ENCODE measurements at places on chromosomes 4 and X. TPM values are rescaled to one million over a fixed set of nuclear protein-coding genes. Genes with fewer than 3 reads are reported as not detected.
A peak's percentile ranks its signal among the peaks of the same experiment; 100 is the strongest.

The GAGE12E gene
- total RNA-seq, result not detected

DNA sequence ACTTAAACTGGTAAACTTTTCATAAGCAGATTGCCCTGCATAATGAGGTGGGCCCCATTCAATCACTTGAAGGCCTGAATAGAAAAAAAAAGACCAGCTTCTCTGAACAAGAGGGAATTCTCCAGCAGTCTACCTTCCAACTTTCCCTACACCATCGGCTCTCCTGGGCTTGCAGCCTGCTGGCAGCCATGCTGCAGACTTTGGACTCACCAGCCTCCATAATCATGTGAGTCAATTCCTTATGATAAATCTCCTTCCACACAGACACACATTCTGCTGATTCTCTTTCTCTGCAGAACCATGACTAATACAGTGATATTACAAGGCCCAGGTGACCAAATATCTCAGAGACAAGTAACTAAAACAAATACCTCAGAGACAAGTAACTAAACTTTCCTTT, 113.8 kb upstream of the WDR17 start:
- no peak overlapping the region for H3K4me3 ChIP-seq
- H3K27ac ChIP-seq, result no peak overlapping the region
- no peaks in the 10 kb centered on the region for H3K36me3 ChIP-seq

GRCh38 chrX:137342969-137343368, 223.0 kb upstream of the ZIC3 start:
- no peak overlapping the region for H3K4me3 ChIP-seq
- no peaks in the 10 kb centered on the region for H3K27me3 ChIP-seq
- H3K4me1 ChIP-seq, result no peaks in the 10 kb centered on the region
- DNase-seq, result no peak
- no peak overlapping the region for H3K27ac ChIP-seq

- H3K4me3 ChIP-seq, result peak overlapping the region; percentile 75
- H3K27ac ChIP-seq, result peak overlapping the region; percentile 97
- peak; percentile 99 for DNase-seq
- peaks cover 48% of the 10 kb centered on the region for H3K4me1 ChIP-seq
- no peaks in the 10 kb centered on the region for H3K27me3 ChIP-seq
These were observed 131.9 kb downstream of the FHIP1A start for GRCh38 chr4:151540728-151541388.

The VSIG1 gene
- not detected for total RNA-seq

GRCh38 chr4:34850968-34851367, 1393.3 kb downstream of the ARAP2 start:
- H3K27ac ChIP-seq, result no peak overlapping the region
- no peaks in the 10 kb centered on the region for H3K36me3 ChIP-seq
- H3K4me3 ChIP-seq, result peak overlapping the region; percentile 25
- peaks cover 7% of the 10 kb centered on the region for H3K4me1 ChIP-seq
- no peaks in the 10 kb centered on the region for H3K27me3 ChIP-seq
- DNase-seq, result no peak

The C4orf51 gene
- total RNA-seq, result not detected

GRCh38 chr4:23422878-23423277, 467.0 kb downstream of the PPARGC1A start:
- H3K27me3 ChIP-seq, result no peaks in the 10 kb centered on the region
- H3K36me3 ChIP-seq, result no peaks in the 10 kb centered on the region
- DNase-seq, result no peak
- H3K27ac ChIP-seq, result no peak overlapping the region
- H3K4me1 ChIP-seq, result no peaks in the 10 kb centered on the region

- no peak for DNase-seq
- H3K4me1 ChIP-seq, result peaks cover 26% of the 10 kb centered on the region
- peak overlapping the region; percentile 91 for H3K27ac ChIP-seq
These were observed 3.0 kb downstream of the RAP2C start for GRCh38 chrX:132216283-132216682.

DNA sequence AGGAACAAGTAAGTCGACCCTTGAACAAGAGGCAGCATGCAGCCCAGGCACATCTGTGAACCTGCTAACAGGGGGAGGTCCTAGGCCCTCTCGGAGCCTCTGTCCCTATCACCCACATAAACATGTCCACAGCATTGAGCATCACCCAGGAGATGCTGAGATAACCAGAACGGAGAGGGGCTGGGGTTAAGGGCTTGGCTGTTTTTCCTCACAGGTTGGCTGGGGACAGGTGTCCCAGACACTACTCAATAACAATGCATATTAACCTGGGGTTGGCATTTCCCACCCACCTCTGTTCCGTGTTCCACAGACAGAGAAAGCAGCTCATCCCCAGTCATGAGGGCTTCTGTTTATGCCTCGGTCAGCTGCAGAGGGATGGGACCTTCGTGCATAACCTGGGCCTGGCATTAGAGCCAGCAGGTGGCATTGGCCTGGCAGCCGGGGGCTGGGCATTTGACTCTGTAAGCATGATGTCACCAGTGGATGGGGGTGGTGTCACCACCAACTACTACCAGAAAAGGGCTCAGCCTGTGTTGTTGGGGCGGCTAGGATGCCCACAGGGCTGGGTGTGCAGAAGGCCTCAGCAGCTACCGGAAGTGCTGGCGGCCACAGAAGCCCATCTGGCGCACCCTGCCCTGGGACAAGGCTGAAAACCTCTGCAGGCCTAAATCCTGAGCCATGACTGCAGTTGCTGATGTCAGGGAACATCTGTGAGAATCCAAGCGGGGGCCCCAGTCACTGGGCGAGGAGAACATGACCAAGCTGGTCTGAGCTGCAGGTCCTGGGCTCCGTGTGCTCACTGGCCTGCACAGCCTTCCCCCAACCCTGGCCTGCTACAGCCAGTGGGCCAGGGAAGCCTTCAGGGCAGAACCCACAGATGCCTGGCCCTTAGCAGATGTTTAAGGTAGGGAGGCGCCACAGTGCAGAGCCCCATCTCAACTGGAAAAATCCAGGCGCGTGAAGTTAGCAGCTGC, 351.4 kb downstream of the NR3C2 start:
- no peak overlapping the region for H3K4me3 ChIP-seq
- no peaks in the 10 kb centered on the region for H3K36me3 ChIP-seq
- H3K4me1 ChIP-seq, result no peaks in the 10 kb centered on the region
- no peak overlapping the region for H3K27ac ChIP-seq
- DNase-seq, result no peak

The PABPC1L2B gene
- not detected for total RNA-seq

DNA sequence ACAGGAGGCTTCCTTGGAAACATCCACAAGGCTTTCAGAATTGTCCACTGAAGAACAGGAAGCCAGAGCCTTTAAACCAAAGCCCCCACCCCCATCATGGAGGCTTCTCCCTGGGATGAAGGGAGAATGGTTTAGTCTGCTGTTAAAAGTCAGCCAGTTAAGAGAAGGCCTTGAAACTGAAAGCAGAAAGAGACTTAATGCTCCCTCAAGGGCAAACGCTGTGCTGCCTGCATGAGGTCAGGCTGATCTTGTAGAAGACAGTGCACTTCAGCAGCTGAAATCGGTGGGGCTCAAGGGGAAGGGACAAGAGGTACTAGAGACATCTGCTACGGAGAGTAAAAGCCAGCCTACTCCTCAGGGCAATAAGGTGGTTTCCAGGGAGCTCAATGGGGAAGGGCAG, 69.0 kb downstream of the HPRT1 start:
- H3K27me3 ChIP-seq, result no peaks in the 10 kb centered on the region
- peaks cover 31% of the 10 kb centered on the region for H3K4me1 ChIP-seq
- peak overlapping the region; percentile 57 for H3K27ac ChIP-seq
- no peaks in the 10 kb centered on the region for H3K36me3 ChIP-seq
- peak overlapping the region; percentile 24 for H3K4me3 ChIP-seq

DNA sequence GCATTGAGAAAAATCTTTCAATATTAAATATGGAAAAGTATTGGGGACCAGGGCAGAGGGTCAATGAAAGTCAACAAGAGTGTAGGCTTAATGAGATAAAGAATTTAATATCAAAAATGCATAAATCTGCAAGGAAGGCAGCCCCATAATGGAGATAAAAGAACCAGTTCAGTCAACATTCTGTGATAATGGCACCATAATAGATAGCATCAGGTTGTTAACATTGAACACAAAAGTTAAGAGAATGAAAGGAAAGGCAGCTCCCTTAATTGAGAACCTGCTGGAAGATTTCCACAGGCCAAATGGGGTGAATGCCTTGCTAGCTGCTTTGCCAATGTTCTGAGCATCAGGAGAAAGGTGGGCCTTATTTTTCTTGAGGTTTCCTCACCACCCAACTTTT, 60.4 kb upstream of the TMEM33 start:
- H3K36me3 ChIP-seq, result no peaks in the 10 kb centered on the region
- H3K27ac ChIP-seq, result no peak overlapping the region
- peaks cover 68% of the 10 kb centered on the region for H3K27me3 ChIP-seq

GRCh38 chr4:68324519-68325262, 25.2 kb downstream of the YTHDC1 start:
- H3K4me1 ChIP-seq, result no peaks in the 10 kb centered on the region
- H3K27ac ChIP-seq, result no peak overlapping the region
- no peak for DNase-seq
- H3K27me3 ChIP-seq, result no peaks in the 10 kb centered on the region
- H3K4me3 ChIP-seq, result no peak overlapping the region

DNA sequence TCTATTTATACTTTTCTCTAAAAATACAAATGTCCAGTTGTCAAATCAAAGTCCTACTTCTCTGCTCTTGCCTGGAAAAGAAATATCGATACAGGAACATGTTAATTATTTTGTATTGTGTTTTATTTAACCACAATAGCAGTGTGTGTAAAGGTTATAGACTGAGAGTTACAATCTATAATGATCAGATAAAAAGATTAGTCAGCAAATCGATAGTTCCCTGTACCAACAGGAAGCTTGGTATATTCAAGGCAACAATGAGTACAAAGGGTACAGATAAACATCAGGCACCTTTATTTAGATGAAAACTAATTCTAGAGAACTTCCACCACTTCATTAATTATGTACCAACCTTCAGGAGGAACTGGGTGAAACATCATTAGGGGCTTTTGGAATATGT, 469.5 kb downstream of the GBA3 start:
- no peaks in the 10 kb centered on the region for H3K36me3 ChIP-seq
- H3K4me3 ChIP-seq, result no peak overlapping the region
- no peaks in the 10 kb centered on the region for H3K27me3 ChIP-seq

The NLGN4X gene
- not detected for total RNA-seq

- no peaks in the 10 kb centered on the region for H3K4me1 ChIP-seq
- no peaks in the 10 kb centered on the region for H3K27me3 ChIP-seq
- peaks cover 37% of the 10 kb centered on the region for H3K36me3 ChIP-seq
- H3K4me3 ChIP-seq, result no peak overlapping the region
These were observed 36.4 kb downstream of the SMARCA5 start for GRCh38 chr4:143549928-143550327.

DNA sequence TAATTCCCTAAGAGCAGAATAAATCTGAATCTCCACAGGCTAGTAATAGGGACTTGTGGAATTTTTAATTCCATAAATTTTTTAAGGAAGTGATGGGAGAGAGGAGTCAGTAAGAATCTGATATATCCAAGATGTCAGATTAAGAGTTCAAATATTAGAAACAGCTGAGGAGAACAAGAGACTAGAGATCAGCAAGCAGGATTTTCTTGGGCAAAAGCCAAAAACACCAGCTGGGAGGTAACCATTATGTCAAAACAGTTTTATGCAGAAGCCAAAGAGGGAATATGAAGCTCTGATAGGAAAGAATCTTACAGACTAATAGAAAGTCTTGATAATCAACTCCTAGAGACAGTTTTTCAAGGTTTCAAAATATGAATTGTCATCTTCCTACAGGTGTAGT, 72.2 kb upstream of the RBPJ start:
- no peak for DNase-seq
- peaks cover 5% of the 10 kb centered on the region for H3K36me3 ChIP-seq
- H3K4me3 ChIP-seq, result no peak overlapping the region
- no peak overlapping the region for H3K27ac ChIP-seq
- no peaks in the 10 kb centered on the region for H3K27me3 ChIP-seq
- H3K4me1 ChIP-seq, result peaks cover 6% of the 10 kb centered on the region

DNA sequence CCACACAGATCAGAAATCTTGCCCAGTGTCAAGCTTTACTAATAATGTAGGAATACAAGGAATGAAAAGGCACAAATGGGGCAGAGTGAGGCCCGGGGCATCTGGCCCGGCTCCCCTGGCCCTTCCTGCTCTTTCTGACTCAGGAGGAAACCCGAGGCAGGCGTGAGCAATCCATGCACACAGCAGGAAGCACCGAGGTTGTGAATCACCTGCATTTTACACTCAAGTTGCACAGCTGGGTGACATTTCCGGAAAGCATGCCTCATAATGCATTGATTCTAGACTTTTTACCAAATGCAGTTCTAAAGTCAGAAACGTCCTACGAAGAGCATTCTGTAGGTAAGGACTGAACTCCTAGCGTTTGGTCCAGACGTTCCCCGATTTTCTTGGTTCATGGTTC, 38.9 kb downstream of the PRIMPOL start:
- H3K27ac ChIP-seq, result peak overlapping the region; percentile 86
- H3K4me3 ChIP-seq, result peak overlapping the region; percentile 40
- no peaks in the 10 kb centered on the region for H3K27me3 ChIP-seq

DNA sequence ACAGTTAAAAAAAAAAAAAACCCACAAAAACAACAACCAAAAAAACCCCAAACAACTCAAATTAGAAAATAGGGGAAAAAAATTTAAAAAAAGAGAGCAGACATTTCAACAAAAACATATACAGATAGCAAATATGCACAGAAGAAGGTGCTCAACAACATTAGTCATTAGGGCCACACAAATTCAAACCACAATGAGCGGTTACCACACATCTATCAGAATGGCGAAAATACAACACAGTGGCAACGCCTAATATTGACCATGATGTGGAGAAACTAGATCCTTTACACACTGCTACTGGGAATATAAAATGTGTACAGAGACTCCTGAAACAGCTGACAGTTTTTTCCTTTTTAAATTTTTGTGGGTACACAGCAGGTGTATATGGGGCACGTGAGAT, 19.4 kb downstream of the LYAR start:
- peaks cover 2% of the 10 kb centered on the region for H3K27me3 ChIP-seq
- H3K4me3 ChIP-seq, result no peak overlapping the region
- H3K27ac ChIP-seq, result no peak overlapping the region
- H3K36me3 ChIP-seq, result peaks cover 11% of the 10 kb centered on the region

The BRS3 gene
- not detected for total RNA-seq

The GATA1 gene
- total RNA-seq, result not detected

DNA sequence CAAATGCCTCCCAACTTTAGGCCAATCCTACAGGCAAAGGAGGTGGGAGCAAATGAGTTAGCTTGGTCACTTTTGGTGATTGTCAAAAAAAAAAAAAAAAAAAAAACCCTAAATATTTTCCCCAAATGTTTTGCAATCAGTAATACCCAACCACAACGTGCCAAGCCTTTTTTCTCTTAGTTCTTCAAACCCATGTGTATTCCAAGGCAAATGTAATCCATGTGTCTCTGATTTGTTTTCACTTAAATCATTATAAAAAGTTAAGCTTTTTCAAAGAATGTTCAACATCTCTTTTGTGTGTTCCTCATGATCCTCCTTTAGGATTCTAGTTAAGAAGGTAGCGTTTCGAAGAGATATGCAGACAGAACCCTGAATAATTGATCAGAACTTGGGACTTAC, 328.4 kb downstream of the PAPSS1 start:
- H3K27me3 ChIP-seq, result peaks cover 3% of the 10 kb centered on the region
- H3K36me3 ChIP-seq, result no peaks in the 10 kb centered on the region
- no peak overlapping the region for H3K27ac ChIP-seq
